NCI-H2107 (cell line): ENCODE measurements at places on chromosomes 12 and 14.

DNA sequence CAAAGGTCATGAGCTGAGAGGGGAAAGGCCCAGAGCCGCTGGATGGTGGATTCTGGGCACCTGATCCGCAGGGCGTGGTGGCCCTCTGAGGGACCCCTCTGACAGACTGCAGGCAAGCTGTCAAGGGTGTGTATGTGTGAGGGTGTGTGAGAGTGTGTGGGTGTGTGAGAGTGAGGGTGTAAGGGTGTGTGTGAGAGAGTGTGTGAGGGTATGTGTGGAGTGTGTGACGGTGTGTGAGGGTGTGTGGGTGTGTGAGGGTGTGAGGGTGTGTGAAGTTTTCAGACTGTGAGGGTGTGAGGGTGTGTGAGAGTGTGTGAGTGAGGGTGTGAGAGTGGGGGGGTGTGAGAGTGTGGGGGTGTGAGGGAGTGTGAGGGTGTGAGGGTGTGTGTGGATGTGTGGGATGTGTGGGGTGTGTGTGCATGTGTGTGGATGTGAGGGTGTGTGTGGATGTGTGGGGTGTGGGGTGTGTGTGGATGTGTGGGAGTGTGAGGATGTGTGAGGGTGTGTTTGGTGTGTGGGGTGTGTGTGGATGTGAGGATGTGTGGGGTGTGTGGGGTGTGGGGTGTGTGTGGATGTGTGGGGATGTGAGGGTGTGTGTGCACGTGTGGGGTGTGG is 156.7 kb downstream of the TMEM121 start:
- DNase-seq: no peak

GRCh38 chr14:66965831-66966230 is 223.4 kb upstream of the GARIN2 start:
- no peak for DNase-seq

DNA sequence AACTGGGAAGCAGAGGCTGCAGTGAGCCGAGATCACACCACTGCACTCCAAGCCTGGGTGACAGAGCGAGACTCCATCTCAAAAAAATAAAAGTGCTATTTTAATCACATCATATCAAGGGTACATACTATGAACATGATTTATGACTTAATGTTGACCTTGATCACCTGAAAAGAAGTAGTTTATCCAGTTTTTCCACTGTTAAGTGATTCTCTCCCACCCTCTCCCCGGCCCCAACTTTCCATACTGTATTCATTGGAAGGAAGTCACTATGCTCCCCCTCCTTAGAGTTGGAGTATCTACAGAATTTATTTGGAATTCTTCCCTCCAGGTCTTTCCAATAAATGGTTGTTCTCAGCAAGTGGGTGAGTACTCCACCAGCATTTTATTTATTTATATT is 3.0 kb upstream of the PRMT5 start:
- DNase-seq: no peak

- DNase-seq: no peak
These were observed 8.2 kb downstream of the GPRC5D start for GRCh38 chr12:12943586-12944260.

DNA sequence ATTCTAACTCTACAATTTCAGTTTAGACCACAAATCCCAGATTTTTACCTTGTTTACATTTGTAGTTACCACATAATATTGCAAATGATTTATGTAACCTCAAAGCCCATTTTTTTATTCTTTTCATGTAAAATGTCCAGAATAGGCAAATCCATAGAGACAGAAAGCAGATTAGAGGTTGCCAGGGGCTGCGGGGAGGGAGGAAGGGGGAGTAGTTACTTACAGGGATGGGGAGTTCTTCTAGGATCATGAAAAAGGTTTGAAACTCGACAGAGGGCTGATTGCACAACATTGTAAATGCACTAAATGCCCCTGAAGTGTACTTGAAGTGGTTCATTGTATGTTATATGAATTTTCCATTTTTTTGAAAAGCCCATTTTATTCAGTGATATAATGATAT is 66.5 kb downstream of the PPP2R5C start:
- no peak for DNase-seq

GRCh38 chr14:20620798-20621478 is 20.6 kb downstream of the OR6S1 start:
- no peak for DNase-seq

DNA sequence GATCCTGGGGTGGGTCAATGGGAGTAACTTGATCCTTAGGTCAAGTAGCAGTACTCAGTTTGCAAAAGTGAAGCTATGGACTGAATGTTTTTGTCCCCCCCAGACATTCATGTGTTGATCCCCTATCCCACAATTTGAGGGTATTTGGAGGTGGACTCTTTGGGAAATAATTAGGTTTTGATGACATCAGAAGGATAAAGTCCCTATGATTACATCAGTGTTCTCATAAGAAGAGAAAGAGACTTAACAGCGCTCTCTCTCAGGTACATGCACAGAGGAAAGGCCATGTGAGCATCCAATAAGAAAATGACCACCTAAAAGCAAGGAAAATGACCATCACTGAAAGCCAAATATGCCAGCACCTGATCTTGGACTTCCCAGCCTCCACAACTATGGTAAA is 550.8 kb downstream of the FOXG1 start:
- no peak for DNase-seq

GRCh38 chr12:47722136-47722834 is 3.0 kb downstream of the ENDOU start:
- no peak for DNase-seq

- no peak for DNase-seq
These were observed 88.5 kb downstream of the E2F7 start for GRCh38 chr12:76976777-76977382.

GRCh38 chr12:28237423-28237822 is 47.2 kb downstream of the CCDC91 start:
- DNase-seq: no peak

- DNase-seq: no peak
These were observed 8.4 kb upstream of the CALM1 start for GRCh38 chr14:90388437-90388836.

GRCh38 chr14:81826081-81826480 is 292.4 kb upstream of the SEL1L start:
- DNase-seq: no peak

DNA sequence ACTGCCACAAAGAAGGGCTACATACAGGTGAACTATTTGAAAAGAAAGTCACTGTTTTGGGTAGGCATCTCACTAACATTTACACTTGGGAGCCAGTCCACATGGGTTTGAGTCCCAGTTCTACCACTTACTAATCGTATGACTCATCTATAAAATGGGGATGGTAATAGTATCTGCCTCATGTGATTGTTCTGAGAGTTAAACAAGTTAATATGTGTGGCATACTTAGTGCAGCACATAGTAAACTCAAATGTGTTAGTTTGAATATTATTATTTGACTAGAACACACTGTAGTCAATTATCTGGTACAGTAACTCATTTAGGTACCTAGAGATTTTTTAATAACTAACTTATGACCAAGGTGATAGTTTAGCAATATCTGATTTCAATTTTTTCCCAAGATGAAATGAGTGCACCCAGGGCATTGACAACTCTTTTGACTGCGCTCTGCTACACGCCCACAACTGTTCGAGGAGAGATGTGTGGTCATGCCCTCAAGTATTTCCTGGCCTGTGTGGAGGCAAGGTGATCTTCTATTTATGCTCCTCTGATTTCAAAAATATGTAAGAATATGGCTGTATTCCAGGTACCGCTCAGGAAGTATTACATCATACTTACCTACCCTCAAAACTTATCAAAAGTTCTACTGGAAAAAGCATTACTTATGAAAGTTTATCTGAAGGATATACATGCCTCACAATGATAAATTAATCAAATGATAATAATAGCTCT is 210.6 kb upstream of the EGLN3 start:
- DNase-seq: no peak

- DNase-seq: no peak
These were observed 93.3 kb upstream of the NAP1L1 start for GRCh38 chr12:76177821-76178220.

GRCh38 chr14:51848120-51848519 is 12.3 kb upstream of the GNG2 start:
- no peak for DNase-seq

DNA sequence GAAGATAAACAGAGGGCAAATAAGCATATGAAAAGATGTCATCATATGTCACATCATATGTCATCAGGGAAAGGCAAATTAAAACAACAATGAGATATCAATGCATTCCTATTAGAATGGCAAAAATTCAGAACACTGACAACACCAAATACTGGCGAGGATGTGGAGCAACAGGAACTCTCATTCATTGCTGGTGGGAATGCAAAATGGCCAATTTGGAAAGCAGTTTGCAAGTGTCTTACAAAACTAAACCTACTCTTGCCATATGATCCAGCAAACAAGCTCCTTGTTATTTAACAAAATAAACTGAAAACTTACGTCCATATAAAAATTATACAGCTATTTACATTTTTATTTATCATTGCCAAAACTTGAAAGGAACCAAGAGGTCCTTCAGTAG is 32.7 kb downstream of the CPM start:
- DNase-seq: no peak

DNA sequence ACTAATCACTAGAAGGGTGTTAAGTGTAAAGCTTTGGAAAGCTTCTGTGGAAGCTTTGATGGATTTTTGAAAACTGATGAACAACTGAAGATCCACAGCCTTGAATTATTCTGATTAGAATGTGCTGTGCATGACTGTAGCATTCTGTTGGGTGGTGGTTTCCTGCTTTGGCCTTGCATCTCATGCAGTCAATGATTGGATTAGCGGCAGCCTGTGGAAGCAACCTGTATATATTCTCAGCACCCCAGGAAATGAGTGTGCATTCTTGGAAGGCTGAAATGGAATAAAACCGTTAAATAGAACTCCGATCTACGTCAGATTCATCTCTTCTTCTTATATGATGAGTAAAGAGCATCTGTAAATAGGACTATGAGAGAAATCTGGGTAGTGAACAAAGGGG is 120.2 kb downstream of the SLC16A7 start:
- DNase-seq: no peak

DNA sequence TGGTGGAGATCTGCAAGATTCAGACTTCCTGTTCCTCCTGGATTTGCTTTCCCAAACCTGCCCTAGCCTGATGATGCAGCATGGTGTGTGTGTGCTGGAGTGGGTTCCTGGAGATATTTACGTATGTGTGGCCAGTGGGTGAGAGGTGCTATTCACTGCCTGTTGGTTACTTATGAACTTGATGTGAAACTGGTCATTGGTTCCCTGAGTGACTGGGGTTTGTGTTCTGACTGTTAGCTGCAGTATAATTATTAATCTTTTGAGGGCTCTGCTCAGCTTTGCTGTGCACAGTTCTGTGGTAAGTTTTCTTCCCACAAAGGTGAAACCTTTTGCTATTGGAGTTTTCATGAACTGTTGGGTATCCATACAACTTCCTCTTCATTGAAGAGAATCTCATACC is 541.8 kb upstream of the FBXO33 start:
- no peak for DNase-seq

GRCh38 chr14:61280092-61280525 is 1.0 kb downstream of the TMEM30B start:
- DNase-seq: no peak

DNA sequence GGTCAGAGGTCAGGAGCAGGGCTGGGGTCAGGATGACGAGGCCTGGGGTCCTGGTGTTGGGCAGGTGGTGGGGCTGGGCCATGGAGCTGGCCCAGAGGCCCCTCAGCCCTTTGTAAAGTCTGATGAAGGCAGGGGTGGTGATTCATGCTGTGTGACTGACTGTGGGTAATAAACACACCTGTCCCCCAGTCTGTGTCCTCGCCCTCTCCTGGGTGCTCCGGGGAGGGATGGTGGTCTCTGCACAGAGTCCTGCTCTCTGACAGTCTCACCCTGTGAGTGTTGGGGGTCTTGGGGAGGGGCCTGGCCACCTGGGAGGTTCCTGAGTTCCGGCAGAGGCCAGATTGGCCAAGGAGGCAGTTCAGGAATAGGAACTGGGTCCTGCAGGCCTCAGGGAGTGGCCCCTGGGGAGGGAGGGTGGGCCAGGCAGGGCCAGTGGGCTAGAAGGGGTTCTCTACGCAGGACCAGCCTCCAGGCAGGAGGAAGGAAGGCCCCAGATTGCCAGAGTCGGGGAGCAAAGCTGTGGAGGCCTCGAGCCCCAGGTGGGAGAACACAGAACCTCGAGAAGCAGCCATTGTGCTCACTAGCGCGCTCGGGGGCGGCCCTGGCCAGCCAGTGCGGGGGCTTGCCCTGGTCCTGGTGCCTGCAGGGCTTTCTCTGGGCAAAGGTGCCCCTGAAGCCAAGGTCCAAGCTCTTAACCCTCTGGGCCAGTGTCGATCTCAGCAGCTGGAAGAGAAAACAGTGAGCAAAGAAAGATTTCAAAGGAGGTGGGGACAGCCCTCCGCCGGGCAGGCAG is 14.4 kb downstream of the ACADS start:
- DNase-seq: no peak

DNA sequence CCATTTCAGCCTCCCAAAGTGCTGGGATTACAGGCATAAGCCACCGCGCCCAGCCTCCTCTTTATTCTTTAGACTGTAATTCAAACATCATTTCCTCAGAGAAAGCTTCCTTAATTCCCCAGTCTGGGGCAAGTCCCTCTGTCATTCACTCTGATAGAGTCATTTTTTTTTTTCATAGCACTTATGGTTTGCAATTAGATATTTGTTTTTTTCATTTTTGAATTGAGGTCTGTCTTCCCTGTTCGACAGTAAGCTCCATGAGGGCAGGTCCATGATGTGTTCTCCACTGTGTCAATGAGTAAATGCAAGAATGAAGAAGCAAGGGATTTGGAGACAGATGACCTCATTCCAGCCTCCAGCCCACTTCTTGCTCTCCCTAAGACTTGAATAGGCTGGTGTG is 12.1 kb downstream of the ASIC1 start:
- no peak for DNase-seq

GRCh38 chr14:77026166-77026929 is 2.2 kb downstream of the IRF2BPL start:
- no peak for DNase-seq

DNA sequence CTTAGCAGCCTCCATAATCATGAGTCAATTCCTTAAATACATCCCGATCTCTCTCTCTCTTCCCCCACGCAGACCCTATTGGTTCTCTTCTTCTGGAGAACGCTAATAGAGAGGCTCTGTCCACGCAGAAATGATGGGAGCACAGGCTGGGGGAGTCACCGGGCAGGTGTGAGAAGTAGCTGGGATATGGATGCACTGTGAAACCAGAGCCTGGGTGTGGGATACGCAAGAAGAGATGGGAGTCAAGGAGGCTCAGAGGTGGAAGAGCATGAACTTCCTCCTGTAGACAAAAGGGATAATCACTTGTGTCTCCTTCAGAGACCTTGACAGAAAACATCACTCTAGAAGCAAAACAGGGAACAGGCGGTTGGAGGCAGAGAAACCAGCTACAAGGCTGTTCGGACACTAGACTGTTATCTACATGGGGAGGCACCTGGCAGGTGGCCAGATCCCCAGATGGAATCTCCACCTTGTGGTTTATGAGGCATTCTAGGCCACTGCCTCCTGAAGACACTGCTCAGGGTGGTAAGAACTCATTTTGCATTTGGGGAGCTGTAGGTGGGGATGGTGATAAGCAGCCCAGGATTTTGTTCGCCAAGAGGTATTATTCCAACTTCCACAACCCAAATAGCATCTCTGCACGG is 7.2 kb upstream of the SELPLG start:
- no peak for DNase-seq
